HL-60 (cell line): ENCODE measurements at places on chromosomes 2 and 18.

DNA sequence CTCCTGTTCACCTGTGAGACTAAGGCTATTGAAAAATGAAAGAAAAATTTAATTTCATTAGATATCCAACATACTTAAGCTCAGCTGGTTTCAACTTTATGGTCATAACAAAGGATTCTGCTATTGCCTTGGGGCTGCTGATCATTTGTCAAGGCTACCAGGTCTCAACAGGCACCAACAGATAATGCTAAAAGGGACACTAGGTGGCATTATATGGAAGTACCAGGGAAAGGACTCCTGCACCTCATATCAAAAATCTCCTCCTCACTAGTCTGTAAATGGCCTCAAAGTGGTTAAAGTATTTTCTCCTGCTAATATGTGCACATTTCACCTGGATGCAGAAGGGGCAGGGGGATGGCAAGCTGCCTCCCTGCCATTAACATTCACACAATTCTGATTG is 167.9 kb upstream of the REG3A start:
- DNase-seq = no peak

GRCh38 chr2:7841751-7842150 is 840.1 kb upstream of the ID2 start:
- no peak for DNase-seq

- DNase-seq = no peak
These were observed 14.0 kb downstream of the KIF5C start for GRCh38 chr2:148888986-148889385.

DNA sequence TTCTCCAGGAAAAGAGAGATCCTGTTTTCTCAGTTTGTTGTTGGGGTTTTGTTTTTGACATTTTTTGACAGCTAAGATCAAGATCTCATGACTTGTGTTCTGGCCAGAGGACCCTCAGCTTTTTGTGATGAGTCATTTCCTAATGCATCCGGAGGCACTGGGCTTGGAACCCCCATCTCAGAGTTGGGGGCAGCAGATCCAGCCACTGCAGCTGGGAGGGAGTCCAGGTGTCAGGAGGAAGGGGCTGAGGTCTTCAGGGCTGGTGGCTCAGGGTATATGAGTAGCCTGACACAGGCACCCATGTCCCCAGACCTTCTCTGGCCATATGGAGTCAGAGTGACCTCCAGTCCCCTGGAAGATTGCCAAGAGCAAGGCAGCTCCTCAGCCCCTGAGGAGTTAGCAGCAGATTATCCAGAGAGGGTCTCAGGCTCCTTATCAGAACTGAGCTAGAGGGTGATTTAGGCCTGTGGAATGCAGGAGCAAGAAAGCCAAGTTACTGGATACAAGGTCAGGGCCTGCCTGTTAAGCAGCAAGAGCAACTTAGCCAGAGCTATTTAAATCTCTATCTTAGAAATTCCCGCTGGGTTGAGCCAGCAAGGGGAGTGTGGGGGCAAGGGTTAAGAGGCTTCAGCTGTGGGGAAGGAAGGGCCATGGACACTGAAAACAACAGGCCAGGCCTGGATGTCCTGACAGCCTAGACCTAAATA is 62.4 kb downstream of the TANC1 start:
- DNase-seq = no peak

- no peak for DNase-seq
These were observed 436.8 kb downstream of the TGIF1 start for GRCh38 chr18:3886575-3887322.

DNA sequence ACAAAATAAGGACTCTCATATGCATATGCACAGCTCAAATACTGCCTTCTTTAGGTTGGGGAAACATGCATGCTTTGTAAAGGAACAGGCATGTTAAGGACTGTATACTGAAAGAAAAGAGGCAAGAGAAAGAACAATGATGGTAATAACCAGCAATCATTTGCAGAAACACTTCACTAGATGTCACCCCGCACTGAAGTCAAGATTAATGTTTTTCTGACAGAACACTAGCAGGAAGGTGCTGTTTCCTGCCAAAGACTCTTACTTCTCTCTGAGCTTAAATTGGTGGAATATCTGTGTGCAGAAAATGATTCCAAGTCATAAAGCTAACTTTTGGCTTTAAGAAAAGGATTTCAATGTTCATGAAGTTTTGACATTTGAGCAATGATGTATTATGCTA is 19.3 kb upstream of the CSRNP3 start:
- DNase-seq = no peak

- no peak for DNase-seq
These were observed 78.5 kb downstream of the FMNL2 start for GRCh38 chr2:152413228-152414030.

GRCh38 chr2:215755641-215756345 is 257.6 kb downstream of the MREG start:
- no peak for DNase-seq

DNA sequence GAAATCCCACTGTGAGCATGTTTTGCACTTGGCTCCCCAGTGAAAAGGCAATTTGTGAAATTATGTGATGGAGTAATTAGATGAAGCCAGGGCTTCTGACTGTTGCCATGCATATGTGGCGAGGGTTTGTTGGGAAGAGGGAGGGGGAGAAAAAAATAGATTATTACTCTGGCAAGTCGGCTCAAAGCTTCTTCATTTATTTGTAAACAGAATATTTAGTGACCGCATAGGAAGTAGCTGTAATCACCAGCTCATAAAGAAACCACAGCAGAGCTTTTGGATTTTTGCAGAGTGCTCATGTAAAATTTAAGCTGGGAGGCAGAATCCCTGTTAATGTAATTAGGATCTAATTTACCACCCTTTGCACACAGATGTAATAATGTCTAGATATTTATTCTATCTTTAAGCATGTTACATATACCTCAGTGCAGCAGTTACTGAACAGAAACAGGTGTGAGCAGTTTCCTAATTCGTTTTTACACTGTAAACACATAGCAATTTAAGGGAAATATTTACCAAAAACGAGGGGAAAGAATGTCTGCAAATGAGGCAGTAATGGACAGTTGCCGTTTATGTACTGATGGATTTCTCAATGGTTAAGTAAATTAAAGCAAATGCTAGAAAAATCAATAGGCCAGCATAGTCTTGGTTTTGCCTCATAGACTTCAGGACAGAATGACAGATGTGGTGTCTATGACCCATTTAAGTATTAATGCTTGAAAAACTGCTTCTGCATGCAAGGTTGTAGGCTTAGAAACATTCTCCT is 87.9 kb downstream of the MEIS1 start:
- DNase-seq = no peak
